ENCODE measurements at places on chromosomes 7 and 10. TPM values are rescaled to one million over a fixed set of nuclear protein-coding genes. Genes with fewer than 3 reads are reported as not detected.

DNA sequence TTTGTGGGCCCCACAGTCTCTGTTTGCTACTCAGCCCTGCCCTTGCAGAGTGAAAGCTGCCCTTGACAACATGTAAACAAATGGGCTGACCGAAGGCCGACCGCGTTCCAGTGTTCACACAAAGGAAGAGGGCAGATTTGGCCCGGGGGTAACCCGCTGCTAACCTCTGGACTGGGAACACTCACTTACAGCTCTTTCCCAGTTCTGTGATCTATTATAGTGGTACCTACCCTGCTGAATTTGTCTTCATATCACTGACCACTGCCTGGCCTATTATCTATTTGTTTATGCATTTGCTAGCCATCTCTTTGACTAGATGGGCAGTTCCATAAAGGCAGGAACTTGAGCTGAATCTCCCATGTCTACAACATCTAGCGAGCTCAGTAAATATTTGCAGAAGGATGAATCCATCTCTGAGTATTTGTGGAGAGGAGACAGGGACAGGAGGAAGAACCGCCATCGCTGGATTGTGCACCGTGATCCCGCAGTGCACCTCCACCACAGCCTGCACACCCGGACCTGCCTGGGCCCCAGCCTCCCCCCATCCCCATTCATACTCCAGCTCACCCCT is 15.2 kb downstream of the SLC29A3 start:
- no peak for DNase-seq

DNA sequence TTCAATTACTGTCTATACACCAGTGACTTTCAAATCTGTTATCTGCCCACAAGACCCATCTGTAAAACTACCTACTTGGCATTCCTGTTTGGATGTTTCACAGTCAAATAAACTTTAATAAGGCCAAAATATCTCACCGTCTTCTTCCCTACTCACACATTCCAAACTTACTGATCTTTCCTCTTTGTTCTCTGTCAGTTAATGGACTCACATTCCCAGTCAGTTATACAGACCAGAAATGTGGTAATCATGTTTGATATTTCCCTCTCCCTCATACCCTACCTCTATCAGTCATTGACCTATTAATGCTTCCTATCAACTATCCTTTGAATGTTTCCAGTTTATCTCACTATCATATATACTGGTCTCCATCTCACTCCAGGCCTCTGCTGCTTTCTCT is 28.5 kb upstream of the HDAC9 start:
- DNase-seq = no peak

DNA sequence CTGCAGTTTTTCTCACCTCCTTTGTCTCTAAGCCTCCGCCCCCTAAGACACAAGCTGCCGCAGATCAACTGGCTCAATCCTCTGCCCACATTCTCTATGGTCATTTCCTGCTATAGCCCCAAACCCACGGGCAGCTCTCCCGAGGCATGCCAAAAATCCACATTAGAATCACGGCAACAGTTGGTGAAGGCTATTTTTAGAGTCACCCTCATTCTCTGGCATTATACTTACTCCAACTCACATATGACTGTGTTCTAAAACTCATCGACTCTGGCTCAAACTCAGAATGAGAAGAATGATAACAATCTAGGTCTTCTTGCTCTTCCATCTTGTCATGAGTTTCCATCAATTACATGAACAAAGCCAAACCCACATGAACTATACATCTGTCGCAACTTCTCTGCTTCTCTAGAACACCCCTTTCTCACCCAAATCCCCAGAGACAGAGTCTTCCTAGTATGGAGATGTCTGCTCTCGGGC is 10.9 kb upstream of the KIAA1549 start:
- DNase-seq = no peak

DNA sequence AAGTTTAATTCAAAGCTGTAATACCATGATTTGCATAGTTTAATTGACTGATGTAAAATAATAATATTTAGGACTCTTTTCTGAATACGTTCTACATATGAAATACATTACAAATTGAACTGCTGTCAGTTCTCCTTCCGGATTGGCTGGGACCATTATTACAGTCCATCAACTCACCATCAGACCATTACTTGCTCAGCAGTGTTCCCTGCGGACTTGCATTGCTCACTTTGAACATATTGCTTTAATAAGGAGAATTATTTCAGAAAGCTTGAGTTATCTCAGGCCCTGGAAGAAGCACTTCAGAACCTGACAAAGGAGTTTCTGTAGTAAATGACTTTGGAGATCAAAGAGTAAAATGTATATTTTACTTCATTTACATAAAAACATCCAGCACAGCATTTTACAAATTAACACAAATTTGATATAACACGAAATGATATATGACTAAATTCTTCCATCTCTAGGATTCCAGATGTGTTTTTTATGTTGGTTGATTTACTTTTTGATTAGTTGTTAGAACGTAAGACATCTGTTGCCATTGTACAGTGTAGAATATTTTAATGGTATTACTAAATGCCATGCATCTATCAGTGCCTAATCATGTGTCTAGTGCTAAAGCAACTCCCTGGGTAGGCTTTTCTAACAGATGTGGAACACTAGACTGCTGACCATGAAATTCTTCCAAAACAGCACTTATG is 418.5 kb upstream of the SEMA3A start:
- DNase-seq = no peak

DNA sequence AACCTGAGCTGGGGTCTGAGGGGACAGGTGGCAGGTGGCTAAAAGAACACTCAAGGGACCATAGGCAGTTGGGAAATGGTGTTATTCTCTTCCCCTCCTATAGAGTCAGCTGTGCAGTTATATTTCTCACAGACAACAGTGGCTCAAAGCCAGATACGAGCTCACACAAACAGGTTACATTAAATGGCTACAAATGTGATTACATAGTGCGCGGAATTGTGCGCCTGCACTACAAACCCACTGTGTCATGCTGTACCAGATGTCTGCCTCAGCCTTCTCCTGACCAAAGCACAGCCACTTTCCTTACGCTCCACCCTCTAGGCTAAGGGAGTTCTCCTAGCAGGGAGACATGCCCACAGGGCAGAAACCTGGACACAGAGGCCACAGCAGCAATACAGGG is 387.2 kb downstream of the CNTNAP2 start:
- DNase-seq = no peak

DNA sequence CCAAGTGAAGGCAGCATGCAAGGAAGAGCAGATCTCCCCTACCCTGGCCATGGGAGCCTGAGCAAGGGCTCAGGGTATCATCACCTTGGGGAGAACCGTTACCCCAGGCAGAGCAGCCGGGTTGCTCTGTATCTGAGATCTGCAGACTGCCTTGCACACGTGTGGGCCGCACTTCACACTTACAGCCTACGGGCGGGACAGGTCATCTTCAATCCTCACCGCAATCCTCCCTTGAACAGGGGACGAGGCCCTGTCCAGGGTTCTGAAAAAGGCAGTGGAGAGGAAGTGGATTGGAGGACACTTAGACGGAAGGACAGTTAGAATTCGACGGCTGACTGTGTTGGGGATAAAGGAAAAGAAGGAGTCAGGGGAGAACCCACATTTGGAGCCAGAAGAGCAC is 51.4 kb downstream of the NPS start:
- no peak for DNase-seq

GRCh38 chr7:24842449-24843241 is 85.4 kb upstream of the GSDME start:
- no peak for DNase-seq

GRCh38 chr7:155807065-155807671 is 5.1 kb downstream of the SHH start:
- no peak for DNase-seq

GRCh38 chr7:15932318-15932717 is 245.8 kb upstream of the MEOX2 start:
- no peak for DNase-seq

DNA sequence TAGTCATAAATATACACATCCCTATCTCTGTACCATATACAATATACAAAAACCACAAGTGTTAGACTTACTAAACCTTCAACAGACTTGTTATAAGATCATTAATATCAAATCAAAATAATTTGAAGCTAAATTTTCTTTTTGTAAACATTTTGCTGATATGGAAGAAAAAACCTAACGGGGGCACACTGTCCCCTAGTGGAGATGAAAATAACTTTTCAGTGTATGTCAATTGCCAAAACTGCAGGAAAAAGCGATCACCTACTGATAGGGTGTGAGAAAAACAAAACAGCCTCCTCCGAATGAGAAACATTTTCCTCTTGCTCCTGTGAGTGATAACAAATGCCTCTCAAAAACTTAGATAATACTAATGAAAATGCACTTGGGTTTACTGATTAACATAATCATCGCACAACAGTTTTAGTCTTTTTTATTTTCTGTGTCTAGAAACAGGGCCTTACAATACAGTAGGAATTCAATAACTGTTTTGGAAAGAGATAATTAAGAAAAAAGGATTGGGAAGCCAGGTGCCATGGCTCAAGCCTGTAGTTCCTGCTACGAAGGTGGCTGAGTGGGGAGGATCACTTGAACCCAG is 322.7 kb downstream of the CRPPA start:
- no peak for DNase-seq

DNA sequence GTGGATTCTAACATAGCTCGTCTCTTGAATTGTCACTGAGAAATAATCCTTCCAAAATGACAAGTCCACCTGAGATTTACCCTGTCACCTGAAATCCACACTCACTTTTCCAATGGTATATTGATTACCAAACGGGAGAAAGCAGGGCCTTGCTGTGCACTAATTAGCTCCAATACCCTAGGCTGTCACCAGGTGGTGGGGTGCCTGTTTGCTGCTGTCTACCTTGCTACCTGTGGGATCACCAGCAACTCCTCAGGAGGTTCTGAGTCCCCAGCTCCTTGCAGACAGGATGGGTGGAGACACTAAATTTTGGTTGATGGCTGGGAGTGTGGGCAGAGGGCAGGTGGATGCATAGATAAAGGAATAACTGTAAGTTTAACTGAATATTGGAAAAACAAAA is 237.2 kb upstream of the ZNF32 start:
- DNase-seq = no peak

GRCh38 chr10:24707445-24707844 is 16.2 kb downstream of the ARHGAP21 start:
- no peak for DNase-seq

DNA sequence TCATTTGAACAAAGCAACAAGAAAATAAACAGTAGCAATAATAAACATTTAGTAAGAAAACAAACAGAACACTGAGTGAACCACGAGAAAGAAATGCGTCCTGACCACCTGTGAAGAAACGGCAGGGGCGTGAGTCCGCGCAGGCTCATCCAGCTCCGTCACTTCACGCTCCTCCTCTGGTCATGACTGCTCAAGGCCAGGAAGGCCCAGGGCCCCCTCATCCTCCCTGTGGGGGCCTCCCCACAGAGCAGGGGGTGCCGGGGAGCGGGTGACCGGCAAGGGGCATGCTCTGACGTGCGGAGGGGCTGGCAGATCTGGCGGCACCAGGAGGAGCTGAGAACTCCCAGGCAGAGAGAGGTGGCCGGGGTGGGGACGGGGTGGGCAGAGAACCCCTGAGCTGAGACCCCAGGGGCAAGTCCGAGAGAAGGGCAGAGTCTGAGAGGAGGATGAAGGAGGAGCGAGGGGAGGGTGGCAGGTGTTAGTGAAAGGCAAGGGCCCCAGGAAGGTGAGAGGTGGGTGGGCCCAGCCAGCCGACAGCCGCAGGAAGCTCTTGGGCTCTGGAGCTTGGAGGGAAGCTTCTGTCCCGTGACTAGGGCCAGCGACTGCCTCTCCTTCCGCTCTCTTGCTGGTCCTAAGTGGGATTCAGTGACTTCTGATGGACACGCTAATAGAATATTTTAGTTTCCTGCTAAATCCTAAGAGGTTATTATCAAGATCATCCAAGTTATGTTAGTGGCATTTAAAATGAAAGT is 223.9 kb downstream of the TCERG1L start:
- DNase-seq = no peak

GRCh38 chr10:63922468-63923284 is 401.5 kb downstream of the REEP3 start:
- no peak for DNase-seq

DNA sequence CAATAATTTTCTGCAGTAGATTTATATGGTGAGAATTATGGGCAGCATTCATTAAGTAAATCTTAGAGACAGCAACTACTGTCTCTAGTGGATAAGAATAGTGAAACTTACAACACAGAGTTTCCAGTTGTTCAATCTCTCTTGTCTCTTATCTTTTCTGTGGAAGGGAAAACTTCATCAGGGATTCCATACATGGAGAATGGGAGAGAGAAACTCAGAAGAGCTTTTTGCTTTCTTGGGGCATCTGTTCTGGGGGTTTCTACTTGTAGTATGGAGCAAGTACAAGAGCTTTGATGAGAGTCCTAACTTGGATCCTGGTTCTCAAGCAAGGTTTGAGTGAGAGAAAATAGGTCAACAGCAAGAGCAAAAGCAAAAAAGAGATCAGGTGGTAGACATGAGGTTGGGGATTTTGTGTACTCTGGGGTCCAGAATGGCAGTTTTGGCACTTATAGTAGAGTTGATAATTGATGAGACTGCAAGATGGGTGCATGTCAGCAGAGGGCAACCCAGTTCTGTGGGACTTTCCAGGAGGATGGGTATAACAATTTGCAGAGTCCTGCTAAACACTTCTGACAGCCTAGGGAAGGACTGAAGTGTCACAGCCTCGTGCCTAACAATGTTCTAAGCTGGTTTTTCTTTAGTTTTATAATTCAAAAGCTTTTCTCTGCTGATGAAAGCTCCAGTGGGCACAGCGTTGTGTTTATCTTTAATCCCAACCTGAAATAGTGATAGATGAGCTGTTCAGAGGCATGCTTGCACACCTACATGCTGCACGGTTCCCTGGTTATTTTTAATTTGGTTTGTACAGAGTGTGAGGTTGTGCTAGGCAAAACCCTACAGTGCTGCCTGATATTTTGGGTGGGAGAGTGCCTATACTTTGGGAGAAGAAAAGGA is 32.0 kb upstream of the STRIP2 start:
- DNase-seq = no peak

DNA sequence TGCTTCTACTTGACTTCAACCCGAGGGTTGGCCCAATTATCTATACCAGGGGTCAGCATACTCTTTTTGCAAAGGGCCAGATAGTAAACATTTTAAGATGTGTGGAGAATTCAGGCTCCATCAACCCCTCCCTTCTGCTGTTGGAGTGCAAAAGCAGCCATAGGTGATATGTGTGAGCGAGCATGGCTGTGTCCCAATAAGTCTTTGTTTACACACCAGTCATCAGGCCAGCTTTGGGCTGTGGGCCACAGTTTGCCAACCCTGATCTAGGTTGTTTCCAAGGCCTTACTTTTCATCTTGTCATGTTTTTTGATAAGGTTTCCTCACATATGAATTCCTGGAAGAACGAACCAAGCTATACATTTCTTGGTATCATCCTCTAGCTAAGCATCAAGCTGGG is 136.9 kb upstream of the VIPR2 start:
- no peak for DNase-seq

DNA sequence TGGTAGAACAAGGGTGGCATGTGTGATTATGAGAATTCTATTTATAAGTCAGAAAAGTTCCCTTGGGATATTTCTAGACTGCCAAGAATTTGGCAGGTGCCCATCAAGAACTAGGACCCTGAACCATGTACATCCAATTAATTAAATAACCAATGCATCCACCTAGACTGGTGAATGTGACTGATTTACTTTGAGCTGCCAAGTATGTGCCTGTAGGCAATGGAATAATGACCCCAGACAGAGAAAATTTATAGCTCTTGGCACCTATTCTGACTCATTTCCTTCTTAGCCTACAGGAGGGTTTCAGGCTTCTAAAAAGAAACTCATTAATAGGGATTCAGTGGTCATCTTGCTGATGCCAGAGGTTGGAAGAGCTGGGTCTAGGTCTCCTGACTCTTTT is 54.9 kb downstream of the KCNH2 start:
- DNase-seq = no peak

- DNase-seq = no peak
These were observed 135.8 kb downstream of the CAMK1D start for GRCh38 chr10:12484941-12485805.

Gene CLRN3
- total RNA-seq = not detected

Gene TMEM273
- total RNA-seq = 11.3 TPM

Gene DNMBP
- total RNA-seq = 2.1 TPM

Gene GHRHR
- not detected for total RNA-seq

Gene BAG3
- total RNA-seq = 52.0 TPM

Measured in T-helper 17 cell (primary cell).